ENCODE measurements at places on chromosomes 1 and 21.

DNA sequence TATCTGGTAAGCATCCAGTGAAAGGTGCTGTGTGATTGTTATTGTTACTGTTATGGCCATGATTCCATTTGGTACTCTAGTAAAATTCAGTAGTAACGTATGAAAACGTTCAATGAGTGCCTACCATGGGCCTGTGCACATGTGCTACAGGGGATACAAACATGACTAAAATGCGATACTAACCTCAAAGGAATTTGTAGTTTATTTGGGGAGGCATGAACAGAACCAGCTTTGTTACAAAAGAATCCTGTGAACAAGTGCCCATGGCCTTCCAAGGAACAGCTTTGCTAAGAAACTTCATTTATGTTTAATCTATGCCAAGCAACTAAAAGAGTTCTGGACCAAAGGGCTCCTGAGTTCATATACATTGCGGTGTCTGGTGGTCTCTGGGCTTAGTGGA lies 28.7 kb downstream of the PTGFR start:
- no peak for DNase-seq

- no peak for DNase-seq
These were observed 67.0 kb downstream of the ALPL start for GRCh38 chr1:21576031-21576797.

- DNase-seq: no peak
These were observed 40.3 kb downstream of the CDC7 start for GRCh38 chr1:91540910-91541309.

DNA sequence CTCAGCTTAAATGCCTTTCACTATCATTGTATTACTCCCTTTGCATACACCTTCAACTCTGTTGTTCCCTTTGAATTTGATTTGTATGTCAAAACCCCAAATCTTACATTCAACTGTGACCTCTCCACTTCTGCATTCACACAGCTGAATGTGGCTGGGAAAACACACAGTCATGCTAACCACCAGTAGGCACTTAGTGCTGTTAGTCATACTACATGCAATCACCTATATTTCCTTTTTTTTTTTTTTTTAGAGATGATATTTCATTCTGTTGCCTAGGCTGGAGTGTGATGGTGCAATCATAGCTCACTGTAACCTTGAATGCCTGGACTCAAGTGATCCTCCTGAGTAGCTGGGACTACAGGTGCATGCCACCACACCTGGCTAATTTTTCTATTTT lies 16.2 kb downstream of the BTBD8 start:
- DNase-seq: no peak

DNA sequence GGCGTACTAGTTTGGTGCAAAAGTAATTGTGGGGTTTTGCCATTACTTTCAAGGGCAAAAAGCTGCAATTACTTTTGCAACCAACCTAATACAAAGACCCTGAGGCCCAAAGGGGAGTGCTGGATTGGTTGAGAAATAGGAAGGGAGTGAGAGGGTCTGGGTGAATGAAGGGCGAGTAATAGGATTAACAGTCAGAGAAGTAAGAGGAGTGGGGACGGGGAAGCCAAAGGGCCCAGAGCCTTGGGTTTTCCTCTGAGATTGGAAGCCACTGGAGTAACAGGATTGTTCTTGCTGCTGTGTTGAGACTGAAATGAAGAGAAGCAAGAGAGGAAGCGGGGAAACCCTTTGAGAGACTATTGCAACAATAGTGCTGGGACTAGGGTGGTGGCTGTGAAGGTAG lies 19.0 kb upstream of the PRELP start:
- DNase-seq: no peak

DNA sequence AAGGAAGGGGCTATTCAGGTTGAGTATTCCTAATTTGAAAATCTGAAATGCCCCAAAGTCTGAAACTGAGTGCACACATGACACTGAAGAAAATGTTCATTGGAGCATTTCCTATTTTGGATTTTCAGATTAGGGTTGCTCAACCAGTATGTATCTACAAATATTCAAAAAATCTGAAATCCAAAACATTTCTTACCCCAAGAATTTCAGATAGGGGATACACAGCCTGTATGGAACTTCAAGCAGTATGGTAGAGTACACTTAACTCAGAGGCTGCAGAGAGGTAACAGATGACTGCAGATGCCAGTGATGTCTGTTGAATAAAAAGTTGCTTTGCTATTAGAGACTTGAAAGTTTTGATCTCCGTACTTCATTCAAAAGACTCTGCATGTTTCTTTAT lies 19.0 kb downstream of the YTHDF2 start:
- DNase-seq: no peak

DNA sequence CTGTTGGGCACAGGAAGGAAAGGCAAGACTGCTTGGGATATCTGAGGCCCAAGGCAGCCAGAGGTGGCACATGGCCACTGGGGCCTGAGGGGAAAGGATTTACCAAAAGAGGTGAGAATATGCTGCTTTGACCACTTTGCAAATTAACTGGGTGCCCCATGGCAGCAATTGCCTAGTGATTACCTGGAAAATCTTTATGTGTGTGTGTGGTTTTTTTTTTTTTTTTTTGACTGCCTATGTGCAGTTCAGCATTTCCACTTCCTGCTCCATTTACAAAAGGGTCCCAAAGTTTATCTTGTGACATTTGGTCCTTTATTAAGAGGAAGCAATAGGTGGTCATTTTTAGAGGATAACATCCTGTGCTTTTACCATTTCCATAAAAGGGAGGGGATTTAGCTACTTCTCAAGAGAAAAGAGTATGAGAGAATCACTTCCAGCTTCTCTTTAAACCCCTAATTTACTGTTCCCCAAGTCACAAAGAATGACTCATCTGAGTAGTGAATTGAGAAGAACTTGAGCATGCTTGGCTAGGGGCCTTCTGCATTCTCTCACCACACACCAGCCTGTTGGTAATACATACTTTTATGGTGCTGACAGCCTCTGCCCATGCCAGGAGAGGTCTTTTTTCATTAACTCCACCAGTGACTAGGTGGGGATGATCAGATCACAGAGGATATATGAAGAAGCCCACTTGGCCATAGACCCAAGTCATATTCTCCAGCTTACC lies 52.1 kb downstream of the SYDE2 start:
- no peak for DNase-seq

DNA sequence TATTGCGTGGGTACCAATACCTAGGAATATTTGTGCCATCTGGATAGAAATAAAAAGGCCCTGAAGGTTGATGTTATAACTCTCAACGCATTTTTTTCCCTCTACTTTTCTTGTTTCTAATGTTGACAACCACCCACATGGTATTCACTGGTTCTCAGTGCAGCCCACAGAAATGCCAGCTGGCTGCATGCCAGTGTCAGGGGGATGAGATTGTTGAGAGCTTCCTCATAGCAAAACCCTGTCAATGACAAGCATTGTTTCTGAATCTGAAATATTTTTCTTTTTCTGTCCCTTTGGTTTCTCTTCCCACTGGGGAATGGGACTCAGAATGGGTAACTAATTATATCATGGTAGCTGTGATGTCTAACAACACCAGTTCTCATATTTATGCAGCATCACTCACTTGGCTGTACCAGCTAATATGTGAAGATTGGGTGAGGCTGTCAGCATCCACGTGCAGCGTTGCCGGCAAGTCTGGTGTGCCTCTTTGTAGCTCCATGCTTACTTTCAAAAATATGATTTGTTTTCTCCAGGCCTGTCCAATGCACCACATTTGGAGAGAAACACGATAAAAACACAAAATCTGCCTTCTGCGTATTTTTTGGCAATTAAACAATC lies 284.6 kb downstream of the PTBP2 start:
- DNase-seq: no peak

- DNase-seq: no peak
These were observed 114.8 kb upstream of the PTGFR start for GRCh38 chr1:78375996-78376395.

DNA sequence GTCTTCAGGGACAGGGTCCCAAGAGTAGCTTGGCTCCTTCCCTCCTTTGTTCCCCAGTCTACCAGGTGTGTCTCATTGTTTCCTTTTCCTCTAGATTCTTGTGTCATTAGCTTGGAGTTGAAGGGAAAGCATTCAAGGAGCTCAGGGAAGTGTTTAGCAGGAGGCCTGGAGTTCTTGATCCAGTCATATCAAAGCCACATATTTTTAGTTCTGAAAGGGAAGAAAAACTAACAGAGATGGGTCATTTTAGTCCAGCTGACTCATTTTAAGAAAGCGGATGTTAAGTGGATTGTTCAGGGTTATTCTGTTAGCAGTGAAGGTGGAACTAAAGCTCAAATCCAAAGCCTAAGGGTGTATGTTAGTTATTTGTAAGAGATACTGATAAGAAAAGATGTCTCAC lies 721 bp downstream of the C1orf54 start:
- DNase-seq: no peak

DNA sequence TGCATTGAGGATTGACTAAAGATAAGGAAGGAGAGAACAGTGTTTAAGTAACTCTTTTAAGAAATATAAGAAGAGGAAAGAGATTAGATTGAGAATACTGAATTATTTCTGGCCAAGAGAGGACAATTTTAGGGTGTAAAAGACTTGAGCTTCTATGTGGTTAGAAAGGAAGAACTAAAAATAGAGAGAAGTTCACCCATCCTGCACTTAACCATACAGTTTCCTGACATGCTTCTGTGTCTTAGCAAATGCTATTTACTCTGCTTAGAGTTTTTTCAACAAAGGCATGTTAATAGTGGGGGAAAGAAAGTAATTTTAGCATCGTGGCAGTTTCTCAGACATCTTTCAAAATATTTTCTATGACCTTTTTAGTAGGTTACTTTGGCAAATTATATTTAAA lies 122.8 kb upstream of the GPR52 start:
- DNase-seq: no peak

All from stimulated activated CD8-positive, alpha-beta memory T cell treated with anti-CD3 and anti-CD28 coated beads, Interleukin-4, amount 100 ng/mL, for 1 hour (primary cell).